Mesenteric fat pad (tissue), 1 donor: ENCODE measurements at places on chromosomes 3 and 15. TPM values are rescaled to one million over a fixed set of nuclear protein-coding genes. Genes with fewer than 3 reads are reported as not detected.

- no peak for DNase-seq
Observed at GRCh38 chr3:97990624-97991292, 18.5 kb upstream of the RIOX2 start.

GRCh38 chr15:66704803-66705153 lies 2.7 kb downstream of the SMAD6 start:
- no peak for DNase-seq

GRCh38 chr15:59176653-59177316 lies 29.9 kb upstream of the LDHAL6B start:
- DNase-seq, result no peak

GRCh38 chr3:53042651-53043050 lies 3.2 kb downstream of the SFMBT1 start:
- DNase-seq, result no peak

GRCh38 chr3:129985113-129985512 lies 10.6 kb downstream of the TRH start:
- no peak for DNase-seq

- DNase-seq, result no peak
Observed at GRCh38 chr15:72783004-72783639, 436 bp downstream of the ADPGK start.

GRCh38 chr15:33430577-33430976 lies 119.8 kb downstream of the RYR3 start:
- DNase-seq, result no peak

GRCh38 chr3:183214277-183214612 lies 38.8 kb upstream of the B3GNT5 start:
- no peak for DNase-seq

Gene CHRNA5
- 1.7 TPM for total RNA-seq

GRCh38 chr15:78084449-78084750 lies 6.9 kb upstream of the TBC1D2B start:
- DNase-seq, result peak; percentile 75

Gene LRCH3
- total RNA-seq, result 48.0 TPM

Gene LIPH
- 0.48 TPM for total RNA-seq

GRCh38 chr3:150545419-150546225 lies 674 bp downstream of the SERP1 start:
- DNase-seq, result peak; percentile 91

DNA sequence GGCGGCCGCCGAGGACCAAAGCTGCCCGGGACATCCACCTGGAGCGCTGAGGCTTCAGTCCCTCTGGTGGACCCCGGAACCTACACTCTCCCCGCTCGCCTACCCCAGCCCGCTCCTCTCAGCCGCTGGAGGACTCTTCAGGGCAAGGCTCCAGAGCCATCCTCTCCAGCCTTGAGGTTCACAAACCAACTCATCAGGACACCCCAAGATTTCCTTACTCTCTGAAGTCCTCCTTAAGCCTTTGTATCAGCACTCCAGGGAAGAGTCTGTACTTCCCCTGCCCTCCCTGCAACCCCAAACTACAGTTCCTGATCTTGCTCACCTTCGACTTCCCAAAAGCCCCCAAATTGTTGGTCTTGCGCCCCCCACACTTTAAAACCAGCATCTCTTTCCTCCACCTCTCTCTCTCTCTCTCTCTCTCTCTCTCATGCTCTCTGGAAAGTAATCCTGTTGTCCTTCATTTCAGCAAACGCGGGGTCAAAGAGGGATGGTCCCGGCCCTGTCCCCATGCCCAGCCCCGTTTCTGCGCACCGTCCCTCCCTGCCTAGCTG lies 438 bp downstream of the THBS1 start:
- no peak for DNase-seq

Gene KCNMB3
- 3.2 TPM for total RNA-seq

Gene CHRFAM7A
- total RNA-seq, result 3.5 TPM

Gene TGFBR2
- 372 TPM for total RNA-seq

Gene ITIH1
- not detected for total RNA-seq

- DNase-seq, result no peak
Observed at GRCh38 chr3:39419742-39420315, 13.3 kb downstream of the RPSA start.

Gene EXOSC7
- total RNA-seq, result 35.4 TPM

DNA sequence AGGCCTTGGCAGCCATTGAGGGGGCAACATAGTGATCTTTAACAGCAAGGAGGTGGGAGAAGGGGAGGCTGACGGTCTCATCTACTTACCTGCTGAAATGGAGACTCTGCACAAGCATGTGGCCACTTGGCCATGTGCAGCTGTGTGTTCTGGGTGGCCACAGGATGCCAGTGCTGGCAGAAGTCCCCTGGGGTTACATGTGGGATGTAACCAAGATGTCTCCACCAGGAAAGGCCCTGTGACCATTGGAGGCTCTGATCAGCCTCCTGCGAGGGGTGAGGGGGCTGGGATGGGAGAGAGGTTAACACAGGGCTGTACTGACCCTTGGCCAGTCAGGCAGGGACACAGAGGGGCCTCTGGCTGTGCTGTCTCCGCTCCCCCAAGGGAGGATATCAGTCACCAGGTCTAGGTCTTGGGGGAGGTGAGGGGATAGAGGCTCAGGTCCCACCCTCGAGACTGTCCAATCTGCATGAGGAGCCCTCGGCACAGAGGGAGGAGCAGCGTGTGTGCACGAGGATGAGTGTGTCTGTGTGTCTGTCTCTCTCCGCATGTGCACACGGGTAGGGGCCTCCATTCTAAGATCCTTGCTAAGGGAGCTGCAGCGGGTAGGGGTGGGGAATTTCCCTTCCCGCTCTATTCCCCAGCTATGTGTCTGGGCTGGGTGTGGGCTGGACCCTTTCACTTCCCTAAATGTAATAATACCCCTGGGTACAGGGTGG lies 19.5 kb downstream of the PRKCD start:
- DNase-seq, result no peak

DNA sequence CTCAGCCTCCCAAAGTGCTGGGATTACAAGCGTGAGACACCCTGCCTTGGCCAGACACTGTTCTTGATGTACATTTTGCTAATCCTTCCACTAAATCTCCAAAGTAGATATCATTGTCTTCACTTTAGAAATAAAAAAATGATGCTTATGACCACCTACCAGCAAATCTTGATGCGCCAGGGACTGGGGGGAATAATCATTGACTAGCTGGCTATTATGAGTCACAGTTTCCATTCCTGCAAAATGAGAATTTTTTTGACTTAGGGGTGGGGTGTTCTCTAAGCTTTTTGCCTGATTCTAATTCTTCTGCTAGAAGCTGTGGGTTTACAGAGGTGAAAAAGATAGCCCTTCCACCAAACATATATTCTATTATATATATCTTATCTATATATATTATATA lies 17.1 kb upstream of the RFC4 start:
- no peak for DNase-seq

DNA sequence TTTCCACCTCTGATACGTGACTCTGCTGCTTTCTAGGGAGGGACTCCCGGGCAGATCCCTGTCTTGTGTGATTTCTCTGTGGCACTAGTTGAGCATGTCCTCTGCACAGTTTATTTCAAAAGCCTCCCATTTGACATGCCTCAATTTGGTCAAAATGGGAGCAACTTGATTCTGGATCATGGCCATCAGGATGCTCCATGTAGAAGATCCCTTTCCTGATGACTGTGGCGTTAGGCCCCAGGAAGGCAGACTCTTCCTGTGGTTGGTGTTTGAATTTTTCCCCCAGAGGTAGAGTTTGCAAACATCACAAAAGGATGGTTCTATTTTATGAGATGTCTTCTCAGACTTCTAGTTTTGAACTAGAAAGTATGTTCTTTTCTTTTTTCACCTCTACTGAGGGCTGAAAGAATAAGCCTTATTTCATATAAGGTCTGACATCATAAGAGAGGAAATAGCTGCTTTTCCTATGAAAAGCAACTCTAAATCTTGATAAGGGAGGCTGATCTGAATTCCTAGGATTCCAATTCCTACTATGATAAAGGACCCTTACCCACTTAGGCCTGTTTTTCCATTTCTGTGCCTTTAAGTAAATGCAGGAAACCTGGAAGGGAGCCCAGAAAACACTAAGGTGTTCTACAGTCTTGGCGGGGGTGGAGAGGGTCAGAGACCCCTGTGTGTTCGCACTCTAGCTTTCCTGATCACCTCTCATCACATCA lies 243.8 kb upstream of the CHRM5 start:
- DNase-seq, result no peak

Gene CHRM5
- not detected for total RNA-seq

DNA sequence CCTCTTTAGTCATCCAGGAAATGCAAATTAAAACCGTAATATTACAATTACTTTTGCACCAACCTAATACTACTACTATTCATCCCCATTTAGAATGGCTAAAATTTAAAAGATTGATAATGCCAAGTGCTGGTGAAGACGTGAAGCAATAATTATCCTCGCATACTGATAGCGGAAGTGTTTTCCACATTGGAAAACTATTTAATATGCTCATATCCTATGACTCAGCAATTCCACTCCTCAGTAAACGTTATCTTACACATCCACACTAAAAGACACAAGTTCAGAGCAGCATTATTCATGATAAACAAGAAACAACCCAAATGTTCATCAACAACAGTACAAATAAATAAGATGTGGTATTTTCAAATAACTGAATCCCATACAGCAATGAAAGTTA lies 70.6 kb downstream of the VPS13C start:
- DNase-seq, result no peak

- DNase-seq, result no peak
Observed at GRCh38 chr3:197253238-197253947, 45.0 kb downstream of the DLG1 start.

- DNase-seq, result no peak
Observed at GRCh38 chr3:102038477-102039142, 189.3 kb downstream of the NFKBIZ start.

GRCh38 chr3:71629289-71629688 lies 45.8 kb upstream of the FOXP1 start:
- DNase-seq, result no peak

Gene UNC13C
- not detected for total RNA-seq

DNA sequence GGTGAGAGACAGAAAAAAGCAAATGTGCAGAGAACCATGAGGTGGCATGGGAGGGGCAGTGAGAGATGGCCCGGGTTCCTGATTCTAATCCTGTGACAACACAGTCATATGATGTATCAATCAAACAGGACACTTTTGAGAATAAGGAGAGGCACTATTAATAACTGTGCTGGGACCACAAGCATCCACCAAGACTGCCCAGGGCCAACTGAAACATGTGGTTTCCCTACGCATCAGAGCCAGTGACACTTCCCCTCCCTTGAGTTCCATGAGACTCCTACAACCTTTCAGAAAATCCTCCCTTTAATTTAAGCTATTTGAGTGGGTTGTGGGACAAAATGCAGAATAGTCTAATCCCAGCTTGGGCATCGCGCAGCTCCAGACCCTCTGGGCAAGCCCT lies 17.4 kb downstream of the SH3BP5 start:
- no peak for DNase-seq

DNA sequence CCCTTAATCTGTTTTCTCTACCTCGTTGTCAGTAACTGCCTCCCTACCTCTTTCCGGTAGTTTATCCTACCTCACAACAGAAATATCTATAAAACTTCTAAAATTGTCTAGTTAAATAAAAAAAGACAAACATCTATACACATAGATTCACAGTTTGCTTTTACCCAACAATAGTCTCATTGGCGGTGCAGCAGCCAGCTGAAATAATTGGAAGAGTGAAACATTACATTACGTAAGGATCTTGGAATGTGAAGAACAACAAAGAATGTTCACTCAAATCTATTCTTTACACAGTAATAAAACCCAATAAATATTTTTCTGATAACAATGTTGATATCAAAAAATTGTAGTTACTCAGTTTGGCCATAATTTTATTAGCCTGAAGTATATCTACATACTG lies 115.5 kb upstream of the ARPP21 start:
- no peak for DNase-seq

Gene GAP43
- total RNA-seq, result not detected

GRCh38 chr3:145188079-145188770 lies 972.8 kb downstream of the PLOD2 start:
- no peak for DNase-seq

Gene WDR72
- not detected for total RNA-seq

Gene ZNF620
- 2.7 TPM for total RNA-seq

DNA sequence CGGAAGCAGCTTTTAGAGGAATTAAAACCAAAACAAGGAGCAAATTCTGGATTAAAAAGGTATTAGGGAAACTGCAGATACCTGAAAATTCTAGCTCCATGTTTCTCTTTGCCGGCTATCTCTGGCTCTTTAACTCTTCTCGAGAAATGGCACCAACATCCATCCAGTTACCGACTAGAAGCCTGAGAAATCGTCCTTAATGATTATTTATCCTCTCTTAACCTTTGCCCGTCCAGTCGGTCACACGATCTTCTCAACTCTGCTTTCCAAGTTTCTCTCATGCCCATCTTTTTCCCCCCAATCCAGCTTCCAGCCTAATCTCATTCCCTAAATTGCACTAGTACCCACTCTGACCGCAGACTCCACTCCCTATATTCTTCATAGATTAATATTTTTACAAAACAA lies 596 bp upstream of the SGO1 start:
- no peak for DNase-seq

Gene KNG1
- total RNA-seq, result not detected
